SW 1271 (cell line): ENCODE measurements at places on chromosomes 7 and 10.

- DNase-seq = peak; percentile 46
These were observed 280.2 kb upstream of the HGF start for GRCh38 chr7:82049891-82050533.

DNA sequence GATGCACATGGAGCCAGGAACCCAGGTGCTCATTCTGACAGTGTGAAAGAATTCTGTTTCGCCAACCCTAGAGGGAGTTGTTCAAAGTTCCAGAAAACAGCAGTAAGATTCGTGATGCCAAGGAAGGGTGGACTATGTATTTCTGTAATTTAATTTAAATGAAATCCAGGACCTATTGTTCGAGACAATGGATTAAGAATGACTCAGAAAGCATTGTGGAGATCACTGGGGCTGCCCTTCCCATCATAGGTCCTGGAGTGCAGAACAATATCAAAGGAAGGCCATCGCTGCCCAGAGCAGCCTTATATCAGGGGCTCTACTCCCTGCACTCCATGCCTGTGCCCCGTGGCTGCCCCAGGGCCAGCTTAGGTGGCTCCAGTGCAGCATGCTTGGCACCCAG is 32.1 kb upstream of the CALD1 start:
- no peak for DNase-seq

DNA sequence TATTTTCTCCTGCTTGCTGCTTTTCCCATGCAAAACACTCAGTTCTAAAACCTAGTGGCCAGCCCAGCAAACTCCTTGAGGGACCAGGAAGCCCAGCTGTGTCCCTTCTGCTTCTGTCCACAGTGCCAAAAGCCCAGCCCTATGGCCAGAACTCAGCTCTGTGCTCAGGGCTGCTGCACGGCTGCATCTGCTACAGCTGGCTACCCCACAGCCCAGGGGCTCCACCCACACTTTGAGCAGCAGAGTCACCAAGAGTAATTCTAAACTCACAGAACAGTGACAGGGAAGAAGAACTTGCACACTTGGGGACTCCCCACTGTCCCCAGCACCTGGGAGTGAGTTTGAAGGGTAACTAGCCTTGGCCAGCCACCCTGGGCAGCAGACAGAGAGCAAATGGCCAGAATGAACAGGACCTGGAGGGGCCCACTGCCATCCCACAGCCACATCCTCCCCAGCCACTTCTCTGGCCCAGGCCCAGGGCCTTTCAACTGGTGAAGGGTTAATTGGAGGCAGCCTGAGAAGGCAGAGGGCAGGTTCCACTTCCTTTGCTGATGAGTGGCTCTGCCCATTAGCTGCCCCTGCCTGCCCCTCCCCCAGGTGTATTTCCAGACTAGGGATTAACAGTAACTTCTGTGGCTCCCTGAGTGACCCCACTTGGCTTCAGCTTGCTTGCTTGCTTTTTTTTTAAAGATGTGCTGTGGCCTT is 28.1 kb upstream of the TRIM8 start:
- no peak for DNase-seq

GRCh38 chr7:121083138-121083789 is 94.8 kb downstream of the CPED1 start:
- DNase-seq = peak; percentile 41

- DNase-seq = no peak
These were observed 27.7 kb downstream of the ALDH18A1 start for GRCh38 chr10:95628786-95629185.

DNA sequence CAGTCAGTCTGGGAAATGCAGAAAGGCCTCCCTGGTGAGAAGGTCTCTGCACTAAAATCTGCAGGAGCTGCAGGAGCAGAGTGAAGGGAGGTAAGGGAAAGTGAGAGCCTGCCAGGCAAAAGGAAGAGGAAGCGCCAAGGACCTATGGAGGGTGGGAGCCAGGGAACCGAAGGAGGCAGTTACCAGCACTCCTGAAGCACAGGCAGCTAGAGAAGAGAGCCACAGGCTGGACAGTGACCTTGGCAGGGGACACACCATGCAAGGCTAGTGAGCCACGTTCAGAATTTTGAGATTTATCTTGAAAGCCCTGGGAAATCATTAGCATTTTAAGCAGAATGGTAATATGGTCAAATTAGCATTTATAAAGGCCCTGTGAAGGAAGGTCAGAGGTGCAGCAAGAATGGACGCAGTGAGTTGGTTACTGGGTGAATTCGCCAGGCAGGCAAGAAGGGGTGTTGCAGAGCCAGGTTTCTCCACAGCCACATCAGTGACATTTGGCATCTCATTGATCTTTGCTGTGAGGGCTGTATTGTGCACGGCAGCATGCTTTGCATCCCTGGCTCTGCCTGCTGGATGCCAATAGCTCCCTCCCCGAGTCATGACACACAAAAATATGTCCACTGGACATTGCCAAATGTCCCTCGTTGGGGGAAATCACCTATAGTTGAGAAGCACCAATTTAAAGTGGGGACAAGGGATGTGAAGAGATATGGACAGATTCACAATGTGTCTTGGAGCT is 54.7 kb upstream of the LANCL2 start:
- no peak for DNase-seq
